Activated CD8-positive, alpha-beta memory T cell treated with anti-CD3 and anti-CD28 coated beads, Interleukin-2, amount 10 ng/mL, durations not matched to agents 7 days and 5 days (primary cell): ENCODE measurements at places on chromosomes 4 and X. TPM values are rescaled to one million over a fixed set of nuclear protein-coding genes. Genes with fewer than 3 reads are reported as not detected.
A peak's percentile ranks its signal among the peaks of the same experiment; 100 is the strongest.

DNA sequence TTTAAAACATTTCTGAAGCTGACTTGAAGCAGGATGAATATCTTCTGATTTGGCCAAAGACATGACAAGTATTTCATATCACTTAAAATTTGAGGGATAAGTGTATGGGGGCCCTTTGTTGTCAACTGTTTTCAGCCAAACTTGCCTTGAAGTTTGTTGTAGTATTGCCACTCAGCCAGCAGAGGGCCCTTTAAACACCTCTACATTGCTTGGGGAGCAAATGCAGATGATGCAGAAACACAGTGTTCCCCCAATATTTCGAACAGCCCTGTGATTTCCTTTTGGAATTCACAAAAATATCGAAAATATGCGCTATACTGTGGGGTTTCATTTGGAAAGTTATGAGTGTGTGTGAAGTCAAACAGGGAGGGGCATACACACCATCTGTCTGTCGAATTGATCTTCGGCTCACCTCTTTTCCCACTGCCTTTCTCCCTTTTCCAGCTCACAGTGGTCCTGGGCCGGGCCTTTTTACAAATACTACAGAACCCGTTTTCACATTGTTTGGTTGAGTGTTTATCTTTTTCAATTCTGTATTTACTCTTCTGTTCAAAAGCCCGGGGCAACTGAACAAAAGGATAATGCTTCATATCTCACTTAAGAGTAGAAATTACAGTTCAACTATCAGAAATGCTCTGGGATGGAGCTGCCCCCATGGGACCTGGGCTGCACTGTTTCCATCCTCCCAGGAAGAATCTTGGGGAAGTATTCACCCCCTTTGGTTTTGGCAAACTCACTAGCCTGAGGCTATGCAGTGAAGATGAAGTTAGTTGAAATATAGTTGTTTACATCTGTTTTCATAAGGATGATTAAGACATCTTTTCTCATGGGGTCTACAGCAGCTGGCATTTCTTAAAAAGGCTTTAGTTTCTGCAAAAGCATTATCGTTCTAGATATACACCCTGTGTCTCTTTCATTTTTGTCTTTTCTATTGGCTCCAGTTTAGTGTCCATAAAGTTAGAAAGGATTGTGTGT, 137.6 kb downstream of the EGF start:
- H3K27ac ChIP-seq: no peak overlapping the region
- no peaks in the 10 kb centered on the region for H3K27me3 ChIP-seq
- H3K36me3 ChIP-seq: peaks cover 26% of the 10 kb centered on the region
- H3K4me1 ChIP-seq: peaks cover 19% of the 10 kb centered on the region
- H3K4me3 ChIP-seq: no peak overlapping the region
- DNase-seq: peak; percentile 68

- no peaks in the 10 kb centered on the region for H3K4me1 ChIP-seq
- H3K27me3 ChIP-seq: no peaks in the 10 kb centered on the region
- H3K36me3 ChIP-seq: no peaks in the 10 kb centered on the region
- no peak overlapping the region for H3K27ac ChIP-seq
- no peak overlapping the region for H3K4me3 ChIP-seq
- no peak for DNase-seq
Measured at GRCh38 chrX:2974961-2975360, 31.4 kb upstream of the ARSH start.

Gene MTHFD2L
- 6.5 TPM for total RNA-seq

GRCh38 chr4:78214078-78214477, 157.0 kb downstream of the FRAS1 start:
- no peaks in the 10 kb centered on the region for H3K27me3 ChIP-seq
- H3K36me3 ChIP-seq: no peaks in the 10 kb centered on the region
- no peak for DNase-seq
- H3K4me1 ChIP-seq: no peaks in the 10 kb centered on the region

GRCh38 chr4:159425737-159426305, 322.9 kb downstream of the RAPGEF2 start:
- H3K36me3 ChIP-seq: no peaks in the 10 kb centered on the region
- H3K27me3 ChIP-seq: peaks cover 15% of the 10 kb centered on the region
- no peak for DNase-seq
- peaks cover 8% of the 10 kb centered on the region for H3K4me1 ChIP-seq

GRCh38 chr4:26032142-26032541, 118.1 kb downstream of the SMIM20 start:
- DNase-seq: no peak
- no peak overlapping the region for H3K4me3 ChIP-seq
- H3K36me3 ChIP-seq: peaks cover 1% of the 10 kb centered on the region
- H3K27me3 ChIP-seq: peaks cover 2% of the 10 kb centered on the region
- H3K4me1 ChIP-seq: peaks cover 27% of the 10 kb centered on the region

- H3K36me3 ChIP-seq: no peaks in the 10 kb centered on the region
- no peak for DNase-seq
- H3K4me3 ChIP-seq: no peak overlapping the region
- no peak overlapping the region for H3K27ac ChIP-seq
- peaks cover 14% of the 10 kb centered on the region for H3K4me1 ChIP-seq
Measured at GRCh38 chr4:150363721-150364688, 217.9 kb upstream of the MAB21L2 start.

Gene TRIM61
- total RNA-seq: 2.2 TPM

DNA sequence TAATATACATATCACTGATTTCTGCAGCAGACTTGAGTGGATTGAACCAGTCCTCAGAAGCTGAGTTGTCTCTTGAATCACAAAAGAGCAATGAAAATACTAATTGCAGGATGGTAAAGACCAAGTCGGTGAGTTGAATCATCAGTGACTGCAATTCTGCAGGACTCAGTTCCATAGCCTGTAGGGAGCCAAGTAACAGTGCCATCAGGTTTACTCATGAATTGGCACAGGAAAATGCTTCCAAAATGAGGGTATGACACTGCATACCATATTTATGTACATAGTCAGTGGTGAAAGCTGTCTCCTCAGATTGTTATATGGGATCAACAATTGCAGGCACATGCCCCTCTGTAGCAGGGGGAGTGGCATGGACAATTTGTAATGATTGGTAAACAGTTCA, 192.8 kb downstream of the CCNG2 start:
- no peak overlapping the region for H3K4me3 ChIP-seq
- no peak overlapping the region for H3K27ac ChIP-seq
- no peaks in the 10 kb centered on the region for H3K36me3 ChIP-seq
- H3K4me1 ChIP-seq: no peaks in the 10 kb centered on the region

GRCh38 chrX:115642895-115643530, 82.0 kb downstream of the PLS3 start:
- H3K27ac ChIP-seq: no peak overlapping the region
- H3K4me3 ChIP-seq: no peak overlapping the region
- H3K36me3 ChIP-seq: no peaks in the 10 kb centered on the region
- DNase-seq: peak; percentile 40
- H3K4me1 ChIP-seq: no peaks in the 10 kb centered on the region
- no peaks in the 10 kb centered on the region for H3K27me3 ChIP-seq

- DNase-seq: peak; percentile 79
- H3K36me3 ChIP-seq: peaks cover 24% of the 10 kb centered on the region
- H3K27ac ChIP-seq: peak overlapping the region; percentile 96
Measured at GRCh38 chr4:109560687-109561461, 828 bp downstream of the MCUB start.

Gene SPATA4
- not detected for total RNA-seq

- H3K4me3 ChIP-seq: no peak overlapping the region
- no peaks in the 10 kb centered on the region for H3K36me3 ChIP-seq
- no peaks in the 10 kb centered on the region for H3K4me1 ChIP-seq
- peaks cover 9% of the 10 kb centered on the region for H3K27me3 ChIP-seq
- no peak for DNase-seq
- no peak overlapping the region for H3K27ac ChIP-seq
Measured at GRCh38 chrX:115561605-115562479, 868 bp downstream of the PLS3 start.

DNA sequence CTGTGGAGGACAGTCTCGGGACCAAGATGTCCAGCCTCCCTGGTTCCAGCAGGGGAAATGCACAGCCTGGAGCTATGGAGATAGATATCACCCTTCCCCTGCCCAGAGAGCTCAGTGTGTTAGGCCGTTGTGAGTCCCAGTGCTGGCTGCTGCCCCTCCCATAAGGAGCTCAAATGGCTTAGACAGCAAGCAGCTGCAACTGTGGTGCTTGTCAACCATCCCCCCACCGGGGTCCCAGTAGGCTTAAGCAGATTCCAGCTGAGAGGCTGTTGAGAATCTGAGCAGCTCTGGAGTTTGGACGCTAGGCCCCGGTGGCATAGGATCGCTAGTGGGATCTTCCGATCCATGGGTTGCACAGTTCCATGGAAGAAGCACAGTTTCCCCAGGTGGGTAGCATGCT, 181.8 kb upstream of the POF1B start:
- DNase-seq: no peak
- no peaks in the 10 kb centered on the region for H3K4me1 ChIP-seq
- no peaks in the 10 kb centered on the region for H3K36me3 ChIP-seq
- no peak overlapping the region for H3K27ac ChIP-seq
- H3K27me3 ChIP-seq: no peaks in the 10 kb centered on the region

DNA sequence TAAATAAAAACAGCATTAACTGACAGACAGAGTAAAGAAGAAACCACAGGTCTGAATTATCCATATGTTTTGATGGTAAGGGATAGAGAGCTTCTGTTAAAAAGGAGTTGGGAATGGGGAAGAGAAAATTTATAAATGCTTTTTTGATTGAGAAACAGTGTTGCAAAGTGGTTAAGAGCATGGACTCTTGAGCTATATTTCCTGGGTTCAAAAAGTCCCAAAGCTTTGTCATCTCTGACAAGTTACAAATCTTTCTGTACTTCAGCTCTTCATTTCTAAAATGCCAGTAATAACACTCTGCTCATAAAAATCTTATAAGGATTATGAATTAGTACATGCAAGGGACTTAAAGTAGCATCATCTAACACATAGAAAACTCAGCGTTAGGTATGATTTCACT, 62.2 kb downstream of the N4BP2 start:
- no peaks in the 10 kb centered on the region for H3K27me3 ChIP-seq
- H3K4me1 ChIP-seq: peaks cover 16% of the 10 kb centered on the region
- no peak for DNase-seq

DNA sequence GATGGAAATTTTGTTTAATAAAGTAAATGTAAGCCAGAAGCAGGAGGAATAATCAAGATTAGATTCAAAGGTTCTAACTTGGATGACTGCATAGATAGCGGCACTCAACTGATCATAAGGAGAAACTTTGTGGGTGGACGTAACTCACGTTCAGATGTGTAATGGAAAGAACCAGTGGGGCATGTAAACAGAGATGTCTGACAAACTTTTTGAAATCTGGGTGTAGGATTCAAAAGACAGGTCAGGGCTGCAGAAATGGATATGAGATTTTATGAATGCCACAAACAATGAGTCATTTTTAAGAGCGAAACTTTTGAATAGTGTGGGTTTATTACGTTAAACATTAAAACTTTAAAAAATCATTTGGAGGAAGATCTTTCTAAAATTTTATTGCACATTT, 375.6 kb downstream of the GBA3 start:
- no peak overlapping the region for H3K4me3 ChIP-seq
- H3K4me1 ChIP-seq: no peaks in the 10 kb centered on the region
- no peaks in the 10 kb centered on the region for H3K27me3 ChIP-seq
- no peak for DNase-seq
- no peak overlapping the region for H3K27ac ChIP-seq

DNA sequence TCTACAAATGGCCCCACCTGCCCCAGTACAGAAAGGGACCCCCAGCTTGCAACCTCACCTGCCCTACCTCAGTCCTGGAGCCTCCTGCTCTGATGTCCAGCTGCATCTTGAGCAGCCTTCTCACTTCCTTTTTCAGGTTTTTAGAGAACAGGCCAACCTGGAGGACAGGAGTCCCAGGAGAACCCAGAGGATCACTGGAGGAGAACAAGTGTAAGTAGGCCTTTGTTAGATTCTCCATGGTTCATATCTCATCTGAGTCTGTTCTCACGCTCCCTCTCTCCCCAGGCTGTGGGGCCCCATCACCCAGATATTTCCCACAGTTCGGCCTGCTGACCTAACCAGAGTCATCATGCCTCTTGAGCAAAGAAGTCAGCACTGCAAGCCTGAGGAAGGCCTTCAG, 3.6 kb downstream of the MAGEA11 start:
- no peaks in the 10 kb centered on the region for H3K27me3 ChIP-seq
- no peaks in the 10 kb centered on the region for H3K4me1 ChIP-seq
- H3K27ac ChIP-seq: no peak overlapping the region

DNA sequence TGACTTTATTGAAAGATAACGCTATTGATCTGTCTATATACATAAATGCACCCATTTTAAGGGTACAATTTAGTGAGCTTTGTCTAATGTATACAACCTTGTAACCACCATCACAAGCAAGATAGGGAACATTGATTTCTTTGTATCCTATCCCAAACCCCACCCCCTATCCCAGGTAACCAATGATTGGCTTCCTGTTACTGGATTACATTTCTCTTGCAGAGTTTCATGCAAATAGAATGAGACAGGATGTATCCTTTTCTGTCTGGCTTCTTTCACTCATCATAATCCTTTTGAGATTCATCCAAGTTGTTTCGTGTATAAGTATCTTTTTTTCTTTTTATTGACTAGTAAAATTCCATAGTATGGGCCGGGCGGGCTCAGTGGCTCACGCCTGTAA, 1.6 kb upstream of the GRIPAP1 start:
- H3K4me3 ChIP-seq: peak overlapping the region; percentile 58
- H3K27ac ChIP-seq: peak overlapping the region; percentile 36
- peaks cover 18% of the 10 kb centered on the region for H3K36me3 ChIP-seq
- no peaks in the 10 kb centered on the region for H3K27me3 ChIP-seq
- no peak for DNase-seq
- peaks cover 23% of the 10 kb centered on the region for H3K4me1 ChIP-seq

DNA sequence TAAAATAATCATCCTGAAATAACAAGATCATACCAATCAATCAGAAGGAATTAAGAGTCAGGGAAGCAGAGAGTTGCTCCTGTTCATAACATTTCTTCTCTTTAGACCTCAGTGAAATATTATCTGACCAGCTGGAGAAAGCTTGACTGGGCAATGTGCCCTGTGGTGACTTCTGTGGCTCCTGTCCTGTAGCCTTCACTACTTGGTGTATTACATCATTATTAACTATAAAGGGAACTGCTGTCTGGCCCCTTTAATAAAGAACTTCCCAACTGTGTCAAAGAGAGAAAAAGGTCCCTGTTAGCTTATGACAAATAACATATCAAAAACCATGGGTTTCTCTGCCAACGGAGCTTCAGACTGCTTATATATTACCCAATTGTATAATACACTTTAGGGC, 18.0 kb downstream of the OPHN1 start:
- no peaks in the 10 kb centered on the region for H3K27me3 ChIP-seq
- H3K27ac ChIP-seq: no peak overlapping the region
- no peaks in the 10 kb centered on the region for H3K4me1 ChIP-seq
- DNase-seq: no peak
- no peak overlapping the region for H3K4me3 ChIP-seq

- H3K4me3 ChIP-seq: no peak overlapping the region
- no peaks in the 10 kb centered on the region for H3K36me3 ChIP-seq
- H3K27ac ChIP-seq: no peak overlapping the region
- DNase-seq: no peak
- H3K4me1 ChIP-seq: peaks cover 2% of the 10 kb centered on the region
Measured at GRCh38 chrX:123337886-123338639, 154.0 kb downstream of the GRIA3 start.
